Activated naive CD4-positive, alpha-beta T cell treated with Interleukin-2 at 50 U/mL for 16 hours (primary cell): ENCODE measurements at places on chromosomes 3 and 15.

DNA sequence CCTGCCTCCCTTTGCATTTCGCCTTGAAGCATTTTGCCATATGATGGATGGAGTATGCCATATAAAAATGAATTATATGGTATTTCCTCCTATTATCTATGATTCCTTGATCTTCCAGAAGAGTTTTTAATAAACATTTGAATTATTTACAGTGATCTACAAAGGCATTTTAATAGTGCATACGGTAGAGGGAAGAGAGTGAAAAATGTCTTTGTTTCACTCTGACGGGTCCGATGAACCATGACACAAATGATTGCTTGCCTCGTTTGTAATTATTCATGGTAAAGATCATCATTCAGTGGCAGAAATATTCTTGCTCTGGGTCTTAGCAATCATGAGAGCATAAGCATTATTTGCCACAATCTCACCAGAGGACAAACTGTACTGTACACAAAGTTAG lies 1010.9 kb downstream of the NTRK3 start:
- DNase-seq, result no peak

DNA sequence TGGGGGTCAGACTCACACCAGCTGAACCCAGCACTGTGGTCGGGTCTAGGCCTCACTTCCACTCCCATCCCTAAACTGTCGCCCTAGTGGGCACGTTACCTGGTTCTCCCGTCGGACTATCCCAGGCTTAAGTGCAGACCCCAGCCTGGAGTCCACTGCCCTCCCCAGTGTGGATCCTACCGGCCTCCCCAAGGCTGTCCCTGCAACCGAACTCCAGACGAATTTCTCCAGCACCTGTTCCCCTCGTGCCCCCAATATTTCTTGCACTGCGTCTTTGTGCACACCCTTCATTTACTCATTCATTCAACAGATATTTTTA lies 26.5 kb downstream of the SLC41A3 start:
- no peak for DNase-seq

DNA sequence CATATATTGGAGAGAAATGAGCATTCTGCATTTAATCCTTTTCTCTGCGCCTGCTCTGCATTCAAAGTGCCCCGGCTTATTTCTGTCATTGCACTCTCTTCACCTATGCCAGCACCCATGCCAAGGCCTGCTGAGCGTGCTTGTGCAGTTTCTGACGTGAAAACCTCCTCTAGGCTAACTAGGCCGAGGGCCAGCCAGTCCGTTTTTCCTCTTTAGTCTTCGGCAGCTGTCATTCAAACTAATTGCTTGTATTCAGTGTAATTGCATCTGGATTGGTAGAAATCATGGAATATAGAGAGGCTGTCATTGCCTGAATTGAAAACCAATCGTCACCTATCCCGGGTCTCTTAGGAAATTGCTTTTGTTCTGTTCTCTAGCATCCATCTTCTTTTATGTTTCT lies 94.0 kb downstream of the ARPP21 start:
- DNase-seq, result no peak

- DNase-seq, result no peak
These were observed 47.2 kb downstream of the MCF2L2 start for GRCh38 chr3:183381179-183381578.

GRCh38 chr15:62901909-62902546 lies 140.5 kb upstream of the TPM1 start:
- no peak for DNase-seq

GRCh38 chr3:53257465-53257864 lies 1.6 kb upstream of the TKT start:
- DNase-seq, result no peak

DNA sequence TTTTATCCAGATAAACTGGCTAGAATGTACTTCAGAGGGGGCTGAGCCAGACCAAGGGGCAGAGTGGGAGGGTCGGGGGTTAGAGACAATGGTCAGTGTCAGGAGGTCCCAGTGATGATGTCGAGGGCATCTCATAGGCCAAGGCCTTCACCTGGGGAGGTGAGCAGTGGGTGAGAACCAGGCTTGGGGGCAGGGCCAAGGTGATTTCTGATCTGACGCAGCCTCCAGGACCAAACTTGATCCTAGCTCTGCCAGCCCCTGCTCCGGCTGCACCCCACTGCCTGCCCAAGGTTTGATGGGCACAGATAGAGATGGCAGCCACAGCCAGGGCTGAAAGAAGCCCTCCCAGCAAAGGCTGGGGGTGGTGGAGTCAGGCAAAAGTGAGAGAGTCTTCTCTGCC lies 14.9 kb downstream of the XYLB start:
- DNase-seq, result no peak
